Activated T-helper 9 cell treated with anti-CD3 and anti-CD28 coated beads, Interleukin-2, amount 50 U/mL, for 16 hours (primary cell): ENCODE measurements at places on chromosomes 13 and 19.

DNA sequence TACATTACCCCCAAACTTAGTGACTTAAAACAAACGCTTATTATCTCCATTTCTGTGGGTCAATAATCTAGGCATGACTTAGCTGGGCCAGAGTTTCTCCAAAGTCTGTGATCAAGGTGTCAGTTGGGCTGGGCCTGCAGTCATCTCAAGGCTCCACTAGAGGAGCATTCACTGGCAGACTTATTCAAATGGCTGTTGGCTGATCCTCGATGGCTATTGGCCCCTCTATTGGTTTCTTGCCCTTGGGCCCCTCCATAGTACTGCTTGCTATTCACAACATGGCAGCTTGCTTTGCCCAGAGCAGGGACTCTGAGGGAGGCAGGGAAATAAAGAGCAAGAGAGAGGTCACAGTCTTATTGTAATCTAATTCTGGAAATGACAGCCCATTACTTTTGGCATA lies 57.6 kb downstream of the RCBTB2 start:
- no peak for DNase-seq

- DNase-seq = no peak
These were observed 476.4 kb upstream of the SLC10A2 start for GRCh38 chr13:103542648-103543047.

- DNase-seq = no peak
These were observed 60.6 kb downstream of the LRCH1 start for GRCh38 chr13:46613409-46614049.

DNA sequence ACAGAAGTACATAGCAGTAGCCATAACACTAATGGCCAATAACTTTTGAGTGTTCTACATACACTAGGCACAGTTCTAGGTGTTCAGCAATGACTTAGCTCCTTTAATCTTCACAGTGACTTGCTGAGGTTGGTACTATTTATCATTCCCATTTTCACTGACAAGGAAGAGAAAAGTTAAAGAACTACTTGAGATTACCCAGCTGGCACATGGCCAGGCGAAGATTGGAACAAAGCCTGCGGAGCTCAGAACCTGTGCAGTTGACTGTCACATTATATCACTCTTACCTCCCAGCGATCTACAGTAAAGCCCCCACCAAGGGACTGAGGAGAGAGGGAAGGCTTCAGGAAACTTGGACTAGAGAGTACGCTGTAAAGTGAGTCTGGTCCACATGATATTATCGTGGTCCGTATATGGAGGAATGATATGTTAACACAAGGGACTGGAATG lies 42.4 kb upstream of the WDFY2 start:
- DNase-seq = no peak

DNA sequence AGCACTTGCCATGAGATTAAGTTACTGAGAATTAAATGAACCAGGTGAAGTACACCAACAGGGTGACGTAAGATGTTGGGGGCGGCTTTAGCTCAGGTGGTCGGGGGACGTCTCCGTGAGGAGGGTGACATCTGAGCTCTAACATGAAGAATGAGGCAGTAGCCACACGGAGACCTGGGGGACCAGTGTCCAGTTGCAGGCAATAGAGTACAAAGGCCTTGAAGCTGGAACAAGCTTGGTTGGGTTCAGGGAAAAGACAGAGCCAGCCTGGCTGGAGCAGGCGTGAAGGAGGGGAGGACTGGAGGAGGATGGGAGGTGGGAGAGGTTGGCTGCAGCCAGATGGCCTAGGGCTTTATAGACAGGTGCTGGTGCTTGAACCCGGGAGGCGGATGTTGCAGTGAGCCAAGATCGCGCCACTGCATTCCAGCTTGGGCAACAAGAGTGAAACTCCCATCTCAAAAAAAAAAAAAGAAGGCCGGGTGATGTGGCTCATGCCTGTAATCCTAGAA lies 1.6 kb downstream of the SPINT2 start:
- DNase-seq = no peak

DNA sequence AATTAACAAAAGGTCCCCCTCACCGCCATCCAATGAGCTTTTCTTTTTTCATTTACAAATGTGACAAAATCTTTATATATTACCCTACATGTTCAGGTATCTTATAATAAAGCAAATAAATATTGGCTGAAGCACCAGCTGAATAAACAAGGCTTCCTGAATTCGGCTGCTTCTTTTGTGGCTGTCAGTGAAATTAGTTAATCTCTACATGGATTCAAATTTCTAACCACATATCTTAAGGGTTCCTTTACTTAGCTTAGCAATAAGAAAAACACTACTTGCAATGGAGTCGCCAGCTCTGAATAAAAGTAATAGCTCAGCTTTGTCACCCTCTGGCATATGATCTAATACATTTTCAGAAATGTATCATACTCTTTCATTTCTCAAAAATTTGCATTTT lies 104.3 kb downstream of the CCNA1 start:
- no peak for DNase-seq

DNA sequence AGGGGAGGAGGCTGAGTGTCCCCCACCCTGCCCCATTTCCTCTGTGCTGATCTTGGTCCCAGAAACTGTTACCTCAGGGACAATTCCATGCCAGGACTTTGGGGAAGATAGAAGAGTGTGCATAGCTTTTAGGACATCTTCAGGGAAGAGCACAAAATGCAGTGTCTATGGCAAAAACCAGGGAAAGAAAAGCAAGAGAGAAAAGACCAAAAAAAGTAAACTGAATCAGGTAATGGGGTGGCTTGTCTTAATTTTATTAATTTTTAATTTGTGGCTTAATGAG lies 109.4 kb downstream of the NDFIP2 start:
- no peak for DNase-seq

DNA sequence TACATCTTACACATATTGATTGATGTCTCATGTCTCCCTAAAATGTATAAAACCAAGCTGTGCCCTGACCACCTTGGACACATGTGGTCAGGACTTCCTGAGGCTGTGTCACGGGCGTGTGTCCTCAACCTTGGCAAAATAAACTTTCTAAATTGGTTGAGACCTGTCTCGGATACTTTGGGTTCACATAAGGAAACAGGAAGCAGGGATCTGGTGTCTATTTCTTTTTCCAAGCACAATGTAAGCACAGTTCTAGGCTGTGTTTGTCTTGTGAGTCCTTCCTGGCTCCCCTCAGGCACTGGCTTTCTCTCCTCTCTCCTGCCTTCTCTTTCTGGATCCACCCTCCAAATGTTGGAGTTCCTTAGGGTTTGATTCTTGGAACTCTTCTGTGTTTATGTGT lies 27.6 kb upstream of the TPT1 start:
- DNase-seq = no peak

DNA sequence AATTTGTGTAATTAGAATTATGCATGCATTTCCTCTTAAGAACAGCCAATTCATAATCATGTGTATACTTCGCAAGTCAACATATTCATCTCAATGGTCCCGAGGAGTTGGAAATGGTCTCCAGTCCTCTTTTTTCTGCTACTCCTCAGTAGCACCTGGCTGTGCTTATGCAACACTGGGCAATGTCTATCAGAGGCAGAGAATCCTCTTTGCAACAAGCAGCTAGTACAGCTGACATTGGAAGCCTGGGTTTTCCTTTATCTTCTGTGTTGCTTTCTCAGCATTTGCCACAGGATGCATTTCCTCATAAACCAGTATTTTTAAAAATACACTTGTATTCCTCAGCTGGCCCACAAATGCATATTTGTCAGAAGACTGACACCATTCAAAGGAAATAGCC lies 405.3 kb upstream of the GPC6 start:
- no peak for DNase-seq

- no peak for DNase-seq
These were observed 3.8 kb upstream of the UQCR11 start for GRCh38 chr19:1609103-1609396.

GRCh38 chr19:45569619-45570421 lies 14.8 kb downstream of the OPA3 start:
- DNase-seq = peak; percentile 36

GRCh38 chr13:49376121-49376520 lies 67.7 kb downstream of the CAB39L start:
- no peak for DNase-seq

DNA sequence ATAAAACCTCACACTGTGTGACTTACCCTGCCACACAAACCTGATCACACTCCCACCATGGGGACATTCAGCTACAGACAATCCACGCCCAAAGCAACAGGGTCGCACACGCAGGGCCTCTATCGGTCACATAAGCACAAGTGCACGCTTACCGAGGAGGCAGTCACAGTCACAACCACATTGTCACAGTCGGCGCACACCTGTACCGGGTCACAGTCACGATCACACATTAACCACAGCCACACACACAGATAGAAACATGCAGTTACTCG lies 579 bp downstream of the ZNF566 start:
- peak; percentile 28 for DNase-seq

- no peak for DNase-seq
These were observed 2850.4 kb upstream of the PCDH20 start for GRCh38 chr13:64266024-64266423.

- no peak for DNase-seq
These were observed 1356.5 kb upstream of the SLC10A2 start for GRCh38 chr13:104422668-104423067.

- no peak for DNase-seq
These were observed 37.2 kb upstream of the SOHLH2 start for GRCh38 chr13:36251526-36251925.

- no peak for DNase-seq
These were observed 19.4 kb upstream of the PLEKHF1 start for GRCh38 chr19:29645911-29646310.

- no peak for DNase-seq
These were observed 303.6 kb downstream of the MYO16 start for GRCh38 chr13:108933061-108933460.

DNA sequence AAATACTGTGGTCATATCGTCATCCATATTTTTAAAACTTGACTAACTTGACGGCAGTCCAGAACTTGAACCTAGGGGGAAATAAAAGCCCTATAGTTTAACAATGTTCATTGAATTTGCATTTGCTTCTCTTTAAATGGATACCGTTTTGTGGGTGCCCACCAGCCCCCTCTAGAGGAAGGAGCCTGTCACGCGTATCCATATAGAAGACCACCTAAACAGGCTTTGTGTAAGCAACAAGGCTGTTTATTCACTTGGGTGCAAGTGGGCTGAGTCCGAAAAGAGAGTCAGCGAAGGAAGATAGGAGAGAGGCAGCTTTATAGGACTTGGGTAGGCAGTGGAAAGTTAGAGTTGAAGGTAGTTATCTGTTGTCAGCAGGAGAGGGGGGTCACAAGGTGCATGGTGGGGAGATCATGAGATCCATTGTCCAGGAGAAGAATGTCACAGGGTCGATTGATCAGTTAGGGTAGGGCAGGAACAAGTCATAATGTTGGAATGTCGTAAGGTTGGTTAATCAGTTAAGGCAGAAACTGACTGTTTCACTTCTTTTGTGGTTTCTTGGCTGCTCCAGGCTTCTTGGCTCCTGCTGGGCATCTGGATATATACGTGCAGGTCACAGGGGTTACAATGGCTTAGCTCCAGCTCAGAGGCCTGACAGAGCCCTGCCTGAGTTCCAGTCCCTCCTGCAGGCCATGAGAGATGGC lies 42.5 kb upstream of the ANKRD10 start:
- no peak for DNase-seq

DNA sequence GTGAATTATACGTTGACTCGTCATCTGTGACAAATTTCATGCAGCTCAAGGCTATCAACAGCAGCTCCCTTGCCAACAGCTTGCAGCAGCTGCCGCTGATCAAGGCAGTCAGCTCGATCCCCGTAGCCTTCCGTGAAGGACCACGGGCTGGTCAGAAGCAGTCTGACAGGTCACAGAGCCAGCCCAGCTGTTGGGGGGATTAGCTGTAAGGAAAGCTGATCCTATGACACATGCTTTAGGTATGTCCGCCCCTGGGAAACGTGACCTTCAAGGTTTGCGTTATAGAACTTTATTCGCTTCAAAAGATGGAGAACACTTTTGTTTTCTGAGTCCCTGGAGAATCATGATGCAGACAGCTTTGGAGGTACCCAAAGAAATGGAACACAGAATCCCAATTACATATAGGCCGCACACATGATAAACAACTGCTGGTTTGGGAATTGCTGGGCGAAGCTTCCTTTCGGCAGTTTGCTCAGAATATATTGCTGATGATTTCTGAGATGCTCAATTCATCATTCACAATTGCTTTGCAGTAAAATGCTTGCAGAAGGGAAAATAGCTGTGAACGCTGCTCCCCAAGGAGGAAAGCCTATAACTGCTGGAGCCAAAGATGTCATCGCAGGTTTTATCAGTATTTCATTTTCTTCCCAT lies 62.6 kb upstream of the USP29 start:
- no peak for DNase-seq

GRCh38 chr19:52224211-52224610 lies 34.4 kb downstream of the PPP2R1A start:
- no peak for DNase-seq

DNA sequence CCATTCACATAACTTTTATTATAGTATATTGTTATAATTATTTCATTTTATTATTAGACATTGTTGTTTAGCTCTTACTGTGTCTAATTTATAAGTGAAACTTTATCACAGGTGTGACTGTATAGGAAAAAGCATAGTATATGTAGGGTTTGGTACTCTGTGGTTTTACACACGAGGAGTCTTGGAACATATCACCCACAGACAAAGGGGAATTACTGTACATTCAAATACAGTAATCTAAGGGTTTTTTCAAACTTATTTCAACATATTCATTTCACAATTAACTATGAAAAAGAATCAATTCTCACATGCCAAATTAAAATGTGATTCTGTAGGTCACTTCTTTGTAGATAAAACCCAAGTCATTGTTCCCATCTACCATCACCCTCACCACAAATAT lies 46.0 kb downstream of the RBM26 start:
- no peak for DNase-seq

DNA sequence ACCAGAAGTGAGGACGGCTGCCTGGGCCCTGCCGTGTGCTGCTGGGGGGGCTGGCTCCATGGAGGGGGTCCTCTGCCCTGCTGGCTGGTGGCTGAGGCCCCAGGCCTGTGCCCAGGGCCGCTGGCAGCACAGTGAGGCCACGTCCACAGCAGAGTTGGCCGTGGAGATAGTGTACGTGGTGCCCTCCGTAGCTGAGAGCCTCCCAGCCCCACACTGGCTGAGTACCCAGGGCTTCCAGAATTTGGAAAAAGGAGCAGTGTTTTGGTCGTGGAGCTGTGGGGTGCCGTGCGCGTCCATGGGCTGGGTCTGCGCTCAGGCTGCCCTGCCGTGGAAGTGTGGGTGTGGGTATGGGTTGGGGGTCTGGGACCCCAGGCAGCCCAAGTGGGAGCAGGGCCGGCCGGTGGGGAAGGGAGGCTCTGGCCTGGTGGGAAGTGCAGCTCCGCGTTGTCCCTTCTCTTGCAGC lies 5.9 kb downstream of the PTBP1 start:
- no peak for DNase-seq

GRCh38 chr13:40503966-40504591 lies 162.4 kb downstream of the FOXO1 start:
- DNase-seq = no peak

GRCh38 chr19:35623327-35624010 lies 5.4 kb upstream of the RBM42 start:
- no peak for DNase-seq

- DNase-seq = no peak
These were observed 3.1 kb downstream of the BCAT2 start for GRCh38 chr19:48807590-48808308.

DNA sequence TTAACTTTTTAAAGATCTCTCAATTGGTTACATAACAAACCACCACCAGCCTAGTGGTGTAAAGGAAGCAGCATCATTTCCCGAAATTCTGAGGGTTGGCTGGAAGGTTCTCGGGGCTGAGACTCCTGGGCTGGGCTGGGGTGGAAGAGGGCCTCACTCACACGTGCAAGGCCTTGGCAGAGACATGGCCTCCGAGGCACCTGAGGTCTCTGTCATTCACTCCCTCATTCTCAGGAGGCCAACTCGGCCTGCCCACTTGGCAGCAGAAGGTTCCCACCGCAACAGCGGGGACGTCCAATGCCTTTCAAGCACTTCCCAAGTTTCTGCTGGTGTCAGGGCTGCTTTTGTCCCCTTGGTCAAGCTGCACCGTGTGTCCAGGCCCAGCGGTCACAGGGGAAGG lies 18.6 kb upstream of the RASA3 start:
- no peak for DNase-seq
